ENCODE measurements at places on chromosomes 1 and 21.

GRCh38 chr1:35544976-35545375 lies 12.2 kb downstream of the KIAA0319L start:
- peak; percentile 29 for DNase-seq

- no peak for DNase-seq
These were observed 96.5 kb downstream of the KIF14 start for GRCh38 chr1:200524092-200524491.

GRCh38 chr1:35646043-35646442 lies 4.7 kb upstream of the PSMB2 start:
- no peak for DNase-seq

DNA sequence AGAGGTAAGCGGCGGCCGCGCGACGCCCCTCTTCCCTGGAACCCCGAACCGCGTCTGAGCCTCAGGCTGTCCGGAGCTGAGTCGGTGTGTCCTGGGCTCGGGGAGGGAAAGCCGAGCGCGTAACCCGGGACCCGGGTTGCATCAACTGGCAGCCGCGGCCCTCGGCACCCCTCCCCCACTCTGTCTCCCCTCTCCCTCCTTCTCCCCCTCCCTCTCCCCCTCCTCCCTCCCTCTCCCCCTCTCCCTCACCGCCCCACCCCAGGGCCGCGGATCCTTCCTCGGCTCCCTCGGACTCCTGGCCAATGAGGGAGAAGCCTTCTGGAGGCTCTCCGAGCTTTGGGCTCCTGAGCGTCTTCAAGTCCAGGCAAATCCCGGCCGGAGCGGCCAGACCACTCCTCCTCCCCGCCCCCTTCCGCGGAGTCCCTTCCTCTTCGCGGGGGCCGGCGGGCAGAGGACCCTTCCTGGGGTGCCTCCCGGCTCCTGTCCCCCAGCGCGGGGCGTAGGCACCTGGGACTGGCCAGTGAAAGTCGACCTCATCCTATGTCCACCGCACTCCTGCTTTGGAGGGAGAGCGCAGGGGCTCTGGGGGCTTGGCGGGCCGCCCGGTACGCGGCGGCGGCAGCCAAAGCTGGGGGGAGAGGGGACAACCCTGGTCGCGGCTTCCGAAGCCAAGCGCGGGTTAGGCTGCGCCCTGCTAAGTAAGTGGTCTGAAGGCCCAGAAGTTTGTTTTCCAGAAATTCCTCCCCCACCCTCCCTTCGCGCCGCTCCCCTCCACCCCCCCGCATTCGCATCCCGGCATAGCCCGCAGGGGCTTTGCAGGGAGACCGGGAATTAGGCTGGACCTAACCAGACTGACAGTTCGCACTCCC lies 850 bp downstream of the SESN2 start:
- peak; percentile 84 for DNase-seq

DNA sequence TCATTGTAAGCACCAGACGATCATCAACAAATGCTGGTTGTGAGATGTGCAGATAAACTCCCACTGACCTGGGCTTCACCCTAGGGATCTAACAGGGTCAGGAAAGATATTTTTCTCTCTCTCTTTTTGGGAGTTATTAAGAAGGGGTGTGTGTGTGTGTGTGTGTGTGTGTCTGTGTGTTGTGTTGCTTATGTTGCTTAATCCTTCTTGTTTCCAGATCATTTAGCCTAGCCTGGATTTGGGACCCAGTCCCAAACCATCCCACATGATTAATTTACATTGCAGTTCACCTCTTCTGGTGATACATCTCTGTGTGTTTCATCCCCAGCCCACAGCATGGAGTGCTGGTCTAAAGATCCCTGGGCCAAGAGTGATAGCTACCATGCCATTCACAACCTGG lies 122.8 kb upstream of the IPO9 start:
- no peak for DNase-seq

GRCh38 chr1:97791251-97791650 lies 129.6 kb downstream of the DPYD start:
- no peak for DNase-seq

DNA sequence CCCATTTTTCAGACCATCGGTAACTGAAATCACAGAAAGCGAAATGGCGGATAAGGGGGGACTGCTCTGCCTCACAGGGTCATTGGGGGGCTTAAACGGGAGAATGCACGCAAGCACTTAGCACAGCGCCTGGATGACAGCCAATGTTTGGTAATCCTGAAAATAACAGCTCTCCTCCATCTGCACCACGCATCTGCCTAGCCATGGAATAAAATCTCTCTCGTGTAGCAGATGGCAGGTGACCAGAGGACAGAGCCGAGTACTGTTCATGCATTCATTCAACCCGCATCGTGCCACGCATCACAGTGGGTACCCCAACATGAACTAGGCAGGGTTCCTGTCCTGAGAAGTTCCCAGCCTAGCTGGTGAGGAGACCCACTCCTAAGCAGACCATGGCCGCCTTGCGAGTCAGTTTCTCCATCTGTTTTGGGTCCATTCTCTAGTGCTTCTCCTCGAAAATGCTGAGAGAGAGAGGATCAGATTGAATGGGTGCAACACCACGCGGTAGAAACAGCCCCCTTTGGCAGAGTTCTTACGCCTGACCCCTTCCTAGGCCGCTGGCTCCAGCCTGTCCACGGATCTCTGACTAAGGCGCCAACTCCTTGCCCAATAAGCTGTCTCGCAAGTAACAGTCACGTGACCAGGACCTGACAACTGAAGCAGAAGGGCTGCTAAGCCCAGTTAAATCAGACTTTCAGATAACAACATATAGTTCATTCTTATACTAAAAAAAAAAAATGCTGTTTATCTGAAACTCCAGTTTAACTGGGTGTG lies 7.3 kb downstream of the SLC1A7 start:
- no peak for DNase-seq
